ENCODE measurements at places on chromosomes 7 and 10. TPM values are rescaled to one million over a fixed set of nuclear protein-coding genes. Genes with fewer than 3 reads are reported as not detected.

GRCh38 chr10:96290368-96291133 lies 13.7 kb upstream of the DNTT start:
- DNase-seq: no peak

DNA sequence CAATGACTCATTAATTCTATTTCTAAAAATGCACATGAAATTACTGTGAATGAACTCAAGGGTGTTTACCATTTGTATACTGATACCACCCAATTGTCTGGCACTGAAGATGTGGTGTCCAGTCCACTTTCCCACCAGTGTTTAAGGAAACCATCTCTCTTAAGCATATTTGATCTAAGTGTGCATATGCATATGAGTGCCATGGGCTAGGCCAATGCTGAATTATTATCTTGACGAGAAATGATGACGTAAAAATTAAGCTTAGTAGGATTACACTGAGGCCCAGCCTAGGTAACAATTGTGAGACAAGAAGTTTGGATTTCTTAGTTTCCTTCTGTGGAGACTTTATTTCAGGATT lies 59.7 kb downstream of the SVIL start:
- DNase-seq: no peak

DNA sequence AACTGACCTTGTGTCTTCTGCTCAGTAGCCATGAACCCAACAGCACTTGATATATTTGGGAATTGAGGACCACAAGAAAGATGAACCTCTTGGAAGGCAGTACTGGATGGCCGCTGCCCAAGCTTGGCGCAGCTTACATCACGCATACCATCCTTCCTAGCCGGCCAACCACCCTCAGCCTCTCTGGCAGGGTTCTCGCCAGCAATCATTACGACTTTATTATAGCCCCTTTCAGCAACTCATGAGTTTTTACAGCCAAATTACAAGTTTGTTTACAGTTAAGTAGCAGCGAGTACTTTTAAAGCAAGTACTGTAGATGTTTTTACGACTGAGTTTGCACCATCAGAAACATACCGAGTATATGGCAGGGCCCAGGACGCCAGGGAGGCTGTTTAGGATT lies 769.1 kb downstream of the SUGCT start:
- no peak for DNase-seq

DNA sequence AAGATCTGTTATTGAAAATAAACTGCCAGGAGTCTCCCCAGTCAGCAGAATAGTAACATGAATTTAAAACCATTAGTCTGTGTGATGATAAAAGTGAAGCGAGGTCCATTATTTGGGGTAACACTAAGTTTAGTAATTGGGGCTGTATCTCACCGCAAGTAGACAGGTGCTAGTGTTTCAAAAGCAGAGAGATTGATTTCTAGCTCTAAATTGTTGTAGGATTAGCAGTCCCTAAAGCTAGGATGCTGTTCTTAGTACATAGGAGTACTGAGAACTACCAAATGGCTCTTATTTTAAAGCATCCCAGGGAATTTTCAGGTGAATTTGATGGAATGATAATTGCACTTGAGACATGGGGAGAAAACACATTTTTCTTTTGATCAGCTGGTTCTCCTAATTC lies 70.5 kb downstream of the CPED1 start:
- DNase-seq: no peak

DNA sequence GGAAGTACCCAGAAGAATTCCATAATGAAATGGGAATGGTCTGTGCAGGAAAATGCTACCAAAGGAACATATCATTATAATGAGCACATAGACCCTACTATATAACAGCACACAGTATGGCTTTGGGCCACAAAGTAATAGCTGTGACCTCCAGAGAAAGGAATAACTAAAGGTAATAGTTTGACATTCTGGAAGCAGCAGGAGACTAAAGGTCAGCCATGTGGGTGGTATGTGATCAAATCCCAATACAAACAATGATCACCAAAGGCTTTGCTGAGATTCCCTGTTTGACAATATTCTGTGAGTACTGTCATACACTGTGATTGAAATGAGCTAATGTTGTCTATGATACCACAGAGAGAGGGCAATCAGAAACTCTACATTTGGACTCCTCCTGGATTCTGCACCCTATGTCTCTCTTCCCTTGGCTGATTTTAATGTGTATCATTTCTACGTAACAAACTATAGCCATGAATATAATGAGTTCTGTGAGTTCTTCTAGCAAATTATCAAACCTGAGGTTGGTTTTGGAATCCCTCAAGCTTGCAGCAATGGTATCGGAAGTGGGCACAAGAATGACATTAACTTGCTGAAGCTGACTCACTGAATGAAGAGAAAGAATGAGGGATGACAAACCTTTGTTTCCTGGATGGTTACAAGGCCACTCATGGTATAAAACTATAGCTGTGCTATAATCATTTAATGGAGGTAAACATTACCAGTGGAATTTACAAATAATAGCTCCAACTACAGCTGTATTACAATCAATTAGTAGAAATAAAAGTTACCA lies 99.6 kb downstream of the JMJD1C start:
- no peak for DNase-seq

DNA sequence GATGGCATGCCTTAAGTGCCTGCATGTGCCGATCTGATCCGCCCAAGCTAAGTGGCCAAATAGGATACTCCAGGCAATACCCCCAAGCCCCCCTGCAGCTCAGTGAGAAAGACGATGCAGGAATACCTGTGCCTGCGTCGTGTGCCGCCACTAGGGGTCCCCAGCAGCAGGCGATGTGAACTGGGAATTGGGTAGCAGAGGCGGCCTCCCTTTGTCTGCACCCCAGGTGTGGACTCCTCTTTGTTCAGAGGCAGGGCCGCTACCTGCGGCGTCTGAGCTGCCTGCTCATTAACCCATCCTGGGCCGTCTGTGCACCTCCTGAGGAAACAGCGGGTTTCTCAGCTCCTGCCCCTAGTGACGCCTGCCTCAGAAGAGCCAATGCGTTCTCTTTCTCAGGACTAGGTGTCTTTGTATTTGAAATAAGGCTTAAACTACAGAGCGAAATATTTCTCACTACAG lies 4.8 kb upstream of the CHN2 start:
- peak; percentile 83 for DNase-seq

GRCh38 chr10:100970914-100971811 lies 1.9 kb downstream of the SEMA4G start:
- DNase-seq: no peak

The ACTL6B gene
- total RNA-seq: not detected

GRCh38 chr10:61845196-61845949 lies 56.1 kb upstream of the ARID5B start:
- DNase-seq: no peak

DNA sequence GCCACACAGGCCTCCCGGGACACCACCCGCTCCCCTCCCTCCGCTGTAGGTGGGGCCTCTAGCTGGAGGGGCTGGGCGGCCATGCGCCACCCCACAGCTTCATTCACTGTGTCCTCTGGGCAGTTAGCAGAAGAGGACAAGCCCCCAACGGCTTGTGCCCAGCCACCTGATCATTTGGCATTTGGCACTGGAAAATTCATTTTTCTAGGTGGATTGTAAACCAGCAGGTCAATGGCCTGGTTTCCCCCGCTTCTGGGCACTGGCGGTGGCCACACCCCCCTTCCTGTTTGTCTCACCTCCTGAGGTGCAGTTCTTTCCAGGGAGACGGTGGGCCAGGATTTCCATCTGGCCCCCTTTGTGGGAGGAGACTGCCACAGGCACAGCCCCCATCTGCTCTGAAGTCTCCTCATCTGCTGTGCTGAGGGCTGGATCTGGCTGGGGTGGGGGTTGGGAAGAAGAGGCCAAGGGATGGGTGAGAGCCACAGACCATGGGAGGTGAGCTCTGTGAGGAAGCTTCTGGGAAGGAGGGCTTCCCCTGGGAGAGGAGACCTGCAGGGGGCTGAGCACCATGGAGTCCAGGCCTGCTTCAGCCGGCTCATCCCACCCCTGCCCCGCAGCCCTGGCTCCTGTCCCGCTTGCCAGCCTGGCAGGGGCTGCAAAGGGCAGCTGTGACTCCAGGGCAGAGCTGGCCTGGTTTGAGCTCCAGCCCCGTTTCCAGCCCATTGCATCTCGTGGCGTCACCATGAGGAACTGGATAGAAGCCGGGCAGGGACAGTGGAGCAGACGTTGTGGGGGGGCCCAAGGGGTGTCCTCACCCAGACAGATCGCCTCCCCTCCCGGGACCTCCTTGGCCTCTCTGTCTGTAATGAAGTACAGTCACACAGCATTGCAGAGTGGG lies 40.1 kb upstream of the SLC29A3 start:
- peak; percentile 33 for DNase-seq

The KIAA1549 gene
- total RNA-seq: 1.8 TPM

DNA sequence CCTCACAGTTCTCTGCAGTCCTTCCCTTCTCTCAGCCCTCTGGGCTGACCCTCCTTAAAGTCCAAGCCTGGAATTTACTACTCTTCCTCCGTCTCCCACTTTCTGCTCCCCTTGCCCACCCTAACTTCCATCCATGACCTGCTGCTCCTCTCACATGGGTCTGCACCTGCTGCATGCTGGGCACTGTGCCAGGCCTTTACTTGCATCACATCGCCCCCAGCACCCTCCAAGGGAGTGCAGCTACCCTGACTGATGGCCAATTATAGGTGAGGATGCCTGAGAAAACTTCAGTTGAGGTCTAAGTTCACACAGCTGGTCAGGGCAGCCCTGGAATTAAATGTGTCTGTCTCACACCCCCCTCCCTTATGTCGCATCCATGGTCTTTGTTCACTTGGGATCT lies 53.6 kb upstream of the ZPBP start:
- DNase-seq: no peak

GRCh38 chr10:44051584-44052385 lies 333.1 kb downstream of the CXCL12 start:
- DNase-seq: no peak

The UPK3BL1 gene
- total RNA-seq: 8.4 TPM

All from Right ventricle myocardium inferior (tissue), 1 donor.